ENCODE measurements at places on chromosomes 2 and 18. TPM values are rescaled to one million over a fixed set of nuclear protein-coding genes. Genes with fewer than 3 reads are reported as not detected.

- no peak for DNase-seq
Measured at GRCh38 chr2:111896576-111896975, 1.8 kb upstream of the MERTK start.

DNA sequence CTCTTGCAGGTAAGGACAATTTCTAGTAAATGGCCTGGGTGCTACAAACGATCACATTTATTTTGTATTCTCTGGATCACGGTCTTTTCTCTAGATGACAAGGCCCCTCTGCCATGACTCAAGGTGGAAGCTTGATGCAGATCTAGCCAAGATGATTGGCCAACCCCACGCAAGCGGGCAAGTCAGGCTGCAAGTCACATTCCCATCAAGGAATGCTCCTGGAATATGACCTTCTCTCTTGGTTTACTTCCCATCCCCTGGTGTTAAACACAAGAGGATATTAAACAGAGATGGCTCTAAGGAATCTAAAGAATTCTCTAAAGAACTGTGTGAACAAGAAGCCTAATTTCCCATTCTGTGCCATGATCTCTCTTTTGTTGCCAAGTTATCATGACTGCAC is 97.3 kb upstream of the SERPINE2 start:
- DNase-seq, result no peak

DNA sequence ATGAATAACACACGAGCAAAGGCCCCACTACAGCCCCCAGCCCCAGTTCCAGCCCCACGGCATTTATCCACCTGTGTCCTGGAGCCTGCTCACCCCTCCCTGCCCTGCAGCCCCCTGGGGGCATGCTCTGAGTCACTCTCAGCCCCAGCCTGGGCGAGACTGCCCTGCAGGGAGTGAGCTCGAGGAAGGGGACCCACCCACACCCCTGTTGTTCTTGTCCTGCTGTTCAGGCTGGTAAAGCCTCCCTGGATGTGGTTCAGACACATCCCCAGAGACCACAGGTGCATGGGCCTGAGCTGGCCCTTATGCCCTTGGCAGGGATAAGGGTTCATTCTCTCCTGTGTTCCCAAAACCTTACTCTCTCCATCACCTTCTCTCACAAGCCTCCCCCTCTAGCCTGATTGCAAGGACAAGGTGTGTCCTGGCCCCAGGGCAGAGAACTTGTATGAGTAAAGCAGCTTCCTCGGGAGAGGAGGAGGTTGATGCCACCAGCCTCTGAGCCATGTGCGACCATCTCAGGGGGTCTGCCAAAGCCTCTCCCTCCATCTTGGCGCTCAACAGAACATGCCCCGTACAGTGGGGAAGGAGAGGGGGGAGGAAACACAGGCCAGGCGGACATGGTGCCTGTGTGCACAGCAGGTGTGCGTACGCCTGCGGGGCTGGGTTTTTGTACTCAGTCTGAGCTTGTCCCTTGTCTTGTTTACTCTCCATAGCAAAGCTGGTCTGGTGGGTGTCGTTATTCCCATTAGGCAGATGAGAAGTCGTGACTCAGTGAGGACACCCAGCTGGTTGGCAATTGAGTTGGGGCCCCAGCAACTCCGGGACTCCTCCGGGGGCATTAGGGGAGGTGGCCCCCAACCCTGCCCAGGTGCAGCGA is 64.4 kb downstream of the CIB4 start:
- DNase-seq, result no peak

Gene BOLL
- not detected for polyA plus RNA-seq

Gene NRP2
- 53.4 TPM for polyA plus RNA-seq

- no peak for DNase-seq
Measured at GRCh38 chr2:24754985-24755705, 38.0 kb downstream of the PTRHD1 start.

DNA sequence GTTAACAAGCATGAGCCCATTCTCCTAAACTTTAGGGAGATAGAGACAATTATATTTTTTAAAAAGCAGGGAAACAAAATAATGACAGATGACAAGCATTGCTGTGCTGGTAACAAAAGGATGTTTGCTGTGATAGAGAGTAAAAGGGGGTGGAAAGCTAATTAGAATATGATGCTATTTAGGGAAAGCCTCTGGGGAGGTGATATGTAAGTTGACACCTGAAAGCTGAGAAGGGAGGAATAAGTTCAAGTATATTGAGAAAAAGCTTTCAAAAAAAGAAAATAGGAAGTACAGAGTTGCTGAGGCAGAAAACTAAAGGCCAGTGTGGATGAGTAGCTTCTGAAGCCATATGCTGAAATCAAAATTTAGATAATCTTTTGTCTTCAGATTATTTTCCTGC is 565.2 kb upstream of the NRXN1 start:
- DNase-seq, result no peak

GRCh38 chr2:231622963-231623362 is 30.3 kb downstream of the TEX44 start:
- DNase-seq, result no peak

- DNase-seq, result no peak
Measured at GRCh38 chr2:167945660-167946368, 301.6 kb downstream of the STK39 start.

Gene KIF1A
- polyA plus RNA-seq, result 14.0 TPM

DNA sequence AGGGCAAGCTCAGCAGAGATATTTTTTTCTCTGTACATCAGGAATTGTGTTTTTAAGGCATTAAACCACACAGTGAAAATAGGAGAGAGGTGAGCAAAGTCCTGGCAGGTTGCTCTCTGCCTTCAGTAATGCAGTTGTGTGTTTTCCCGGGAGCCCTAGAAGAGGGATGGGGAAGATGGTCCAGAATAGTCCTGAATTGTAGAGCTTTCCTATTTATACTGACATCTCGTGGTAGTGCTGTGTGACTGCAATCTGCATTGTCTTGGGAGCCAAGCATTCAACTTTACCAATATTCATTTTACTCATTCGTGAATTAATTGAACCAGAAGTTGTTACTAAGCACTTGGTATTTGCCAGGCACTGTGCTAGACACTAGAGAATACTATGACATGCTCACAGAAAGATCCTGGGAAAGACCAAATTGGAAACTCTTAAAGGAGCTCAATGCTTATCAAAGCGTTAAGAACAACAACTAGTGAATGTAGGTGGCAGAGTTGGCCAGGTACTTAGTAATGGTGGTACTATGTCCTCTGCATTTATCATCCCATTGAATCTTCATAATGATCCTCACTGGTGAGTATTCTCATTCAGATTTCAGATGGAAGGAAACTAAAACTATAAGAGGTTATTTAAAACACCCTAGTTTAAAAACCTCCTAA is 214.6 kb downstream of the TRIB2 start:
- DNase-seq, result no peak

Gene NAT8
- 28.2 TPM for polyA plus RNA-seq

Gene RESP18
- not detected for polyA plus RNA-seq

DNA sequence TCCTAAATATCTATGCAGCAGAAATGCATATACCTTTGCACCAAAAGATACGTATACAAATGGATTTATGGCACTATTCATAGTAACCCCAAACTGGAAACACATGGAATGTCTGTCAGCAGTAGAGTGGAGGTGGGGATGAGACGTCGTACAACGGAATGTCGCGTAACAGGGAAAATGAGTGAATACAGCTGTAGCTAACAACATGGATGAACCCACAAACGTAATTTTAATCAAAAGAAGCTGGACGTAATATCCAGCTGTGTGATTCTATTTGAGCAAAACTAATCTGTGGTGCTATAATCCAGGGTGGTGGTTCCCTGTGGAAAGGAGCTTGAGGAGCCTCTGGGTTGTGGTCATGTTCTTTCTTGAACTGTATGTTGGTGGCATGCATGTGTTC is 89.9 kb downstream of the MTA3 start:
- no peak for DNase-seq

DNA sequence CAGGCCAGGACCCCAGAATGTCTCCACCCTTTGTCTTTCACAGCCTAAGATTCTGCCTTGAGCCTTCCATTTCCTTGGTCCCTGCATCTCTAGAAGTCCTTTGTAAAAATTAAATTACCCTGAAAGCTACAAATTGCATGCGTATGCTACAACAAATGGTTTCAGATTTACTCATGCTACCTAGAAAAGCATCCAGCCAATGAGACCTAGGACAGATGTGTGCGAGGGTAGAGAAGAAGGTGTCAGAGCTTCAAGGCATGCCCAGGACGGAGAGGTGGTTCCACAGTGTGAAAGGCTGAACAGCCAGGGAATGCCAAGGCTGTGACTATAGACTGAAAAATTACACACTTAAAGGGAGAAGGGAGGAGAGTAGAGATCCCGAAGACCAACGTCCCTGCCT is 40.2 kb downstream of the CCBE1 start:
- DNase-seq, result no peak

Gene PHOSPHO2
- 12.5 TPM for polyA plus RNA-seq

- no peak for DNase-seq
Measured at GRCh38 chr2:134865067-134865787, 26.8 kb downstream of the ACMSD start.

- DNase-seq, result peak; percentile 44
Measured at GRCh38 chr2:235605312-235606003, 111.6 kb downstream of the AGAP1 start.

Gene TUBA4B
- polyA plus RNA-seq, result 1.0 TPM

Gene KCNK3
- 1.3 TPM for polyA plus RNA-seq

DNA sequence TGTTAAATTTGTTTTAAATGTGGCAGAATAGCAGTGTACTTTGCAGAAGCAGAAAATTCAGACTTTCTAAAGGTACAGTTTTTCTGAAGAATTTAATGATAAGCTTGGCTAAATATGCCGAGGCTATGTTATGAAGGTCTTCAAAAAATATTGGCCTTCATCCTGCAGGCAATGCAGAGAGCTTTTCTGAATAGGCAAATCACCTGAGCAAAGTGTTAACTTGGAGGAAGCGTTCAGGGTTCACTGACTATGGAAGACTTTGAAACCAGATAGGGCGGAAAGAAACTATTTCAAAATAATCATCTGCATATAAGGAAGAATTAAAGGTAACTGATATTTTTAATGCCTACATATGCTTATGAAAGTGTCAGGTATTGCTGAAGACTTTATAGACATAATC is 133.7 kb upstream of the SETBP1 start:
- DNase-seq, result no peak
